ENCODE measurements at places on chromosomes 5 and 9.

GRCh38 chr5:39905356-39905755 is 480.6 kb upstream of the DAB2 start:
- no peak for DNase-seq

DNA sequence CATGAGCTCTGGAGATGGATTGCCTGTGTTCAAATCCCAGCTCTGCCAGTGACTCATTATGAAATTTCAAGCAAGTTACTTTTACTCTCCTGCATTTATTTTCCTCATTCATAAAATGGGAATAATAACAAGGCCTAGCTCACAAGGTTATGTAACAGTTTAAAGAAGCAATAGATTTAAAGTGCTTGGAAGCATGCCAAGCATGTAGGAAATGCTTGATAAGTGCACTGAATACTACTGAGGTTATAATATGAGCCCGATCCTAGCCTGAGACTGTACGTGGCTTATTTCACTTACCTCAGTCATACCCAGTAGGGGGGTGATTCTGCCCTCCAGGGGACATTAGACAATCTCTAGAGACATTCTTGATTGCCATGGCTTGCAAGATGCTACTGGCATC is 734.1 kb upstream of the WWC1 start:
- DNase-seq: no peak

DNA sequence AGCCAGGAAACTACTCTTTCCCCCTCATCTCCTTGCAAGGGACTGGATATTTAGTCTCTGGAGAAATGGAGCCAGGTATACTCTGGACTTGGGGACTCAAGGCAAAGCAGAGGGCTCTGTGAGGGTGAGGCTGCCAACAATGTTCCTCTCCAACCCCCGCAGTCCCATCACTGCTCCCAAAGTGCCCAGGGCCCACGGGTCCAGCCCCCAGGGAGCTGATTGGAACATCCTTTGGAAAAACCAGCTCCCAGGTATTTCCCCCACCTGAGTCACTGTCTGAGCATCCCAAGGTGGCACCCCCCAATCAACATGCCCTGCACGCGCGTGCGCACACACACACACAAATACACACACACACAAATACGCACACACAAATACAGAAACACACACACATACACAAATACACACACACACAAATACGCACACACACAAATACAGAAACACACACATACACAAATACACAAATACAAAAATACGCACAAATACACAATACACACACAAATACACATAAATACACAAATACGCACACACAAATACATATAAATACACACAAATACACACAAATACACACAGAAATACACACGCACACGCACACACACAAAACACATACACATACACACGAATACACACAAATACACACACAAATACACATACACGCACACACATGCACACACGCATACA is 137.4 kb downstream of the DAB2IP start:
- no peak for DNase-seq

DNA sequence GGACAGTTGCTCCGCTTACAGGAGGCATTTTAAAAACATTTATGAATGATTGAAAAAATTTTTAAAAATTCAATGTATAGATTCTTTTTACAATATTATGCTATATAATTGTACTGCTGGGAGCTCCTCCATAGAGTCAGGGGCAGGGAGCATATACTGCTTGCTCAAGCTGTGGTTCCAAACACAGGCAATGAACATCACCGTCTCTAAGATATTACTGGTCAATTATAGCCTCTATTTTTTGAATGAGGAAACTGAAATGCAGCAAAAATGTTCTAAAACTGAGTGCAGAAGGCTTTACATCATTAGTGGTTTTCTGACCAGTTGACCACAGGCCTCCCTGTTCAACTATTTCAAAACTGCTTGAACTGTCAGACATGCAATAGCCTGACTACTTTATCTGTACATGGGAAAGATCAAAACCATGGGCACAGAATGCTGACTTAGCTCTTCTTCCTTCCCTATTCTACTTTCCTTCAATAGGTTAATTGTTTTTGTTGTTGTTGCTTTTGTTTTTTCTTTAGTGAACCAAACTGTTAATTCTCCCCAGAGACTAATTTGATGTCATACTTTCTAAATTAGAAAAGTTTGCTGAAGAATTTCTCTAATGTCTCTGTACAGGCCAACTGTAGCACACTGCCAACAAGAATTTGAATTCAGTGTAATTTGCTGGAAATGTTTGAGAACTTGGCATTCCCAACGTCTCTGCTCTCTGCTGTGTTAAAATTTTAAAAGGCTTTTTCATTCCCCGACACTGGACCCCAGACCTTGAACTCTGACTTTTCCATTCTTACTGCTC is 107.6 kb upstream of the MPDZ start:
- DNase-seq: no peak

- DNase-seq: no peak
Measured at GRCh38 chr9:88936668-88937067, 54.6 kb upstream of the S1PR3 start.

DNA sequence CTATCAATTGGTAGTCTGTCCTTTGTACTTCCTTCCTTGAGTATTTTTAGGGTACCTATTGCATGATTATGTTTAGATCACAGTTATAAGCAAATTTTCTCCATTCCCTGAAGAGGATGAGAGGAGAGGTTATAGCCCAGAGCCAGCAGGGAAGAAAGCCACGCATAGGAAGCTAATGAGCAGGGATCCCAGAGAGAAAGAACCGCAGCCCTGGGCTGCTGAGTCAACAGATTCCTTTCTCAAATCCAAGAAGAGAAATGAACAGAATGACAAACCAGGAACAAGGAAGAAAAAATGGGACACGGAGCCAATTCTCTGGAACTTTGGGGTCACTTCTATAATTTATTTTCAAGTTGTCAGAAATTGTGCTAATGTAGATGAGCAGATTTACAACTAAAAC is 284.5 kb downstream of the RFX3 start:
- no peak for DNase-seq

- DNase-seq: no peak
Measured at GRCh38 chr9:85960688-85961093, 19.7 kb downstream of the NAA35 start.

DNA sequence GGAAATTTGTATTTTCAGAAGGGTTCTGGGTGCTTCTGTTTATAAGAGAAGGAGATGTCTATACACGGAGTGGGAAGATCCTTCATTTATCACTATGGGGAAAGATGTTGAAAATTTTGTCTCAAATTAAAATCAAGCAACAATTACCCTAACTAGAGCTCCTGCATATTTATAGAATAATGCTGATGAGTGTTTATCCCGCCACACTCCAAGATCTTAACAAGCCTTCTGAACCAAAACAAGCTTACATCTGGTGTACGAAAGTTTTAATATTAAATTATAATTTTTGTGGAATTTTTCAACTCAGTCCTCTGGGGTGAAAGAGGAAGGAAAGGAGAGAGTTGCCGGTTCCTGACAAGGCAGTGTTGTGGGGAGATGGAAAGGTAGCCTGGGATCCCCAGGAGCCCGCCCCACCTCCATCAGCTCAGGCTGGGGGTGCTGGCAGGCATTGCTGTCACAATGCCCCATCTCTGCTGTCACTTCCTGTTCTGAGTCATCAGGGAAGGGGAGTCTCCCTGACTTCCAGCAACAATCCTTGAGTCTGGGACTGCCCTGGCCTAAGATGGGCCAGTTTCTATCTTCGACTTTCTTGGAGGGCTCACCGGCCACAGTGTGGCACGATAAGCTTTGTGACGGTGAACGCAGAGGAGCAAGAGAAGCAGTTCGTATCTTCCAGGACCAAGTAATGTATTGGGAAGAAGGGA is 64.5 kb downstream of the ERAP1 start:
- no peak for DNase-seq

- no peak for DNase-seq
Measured at GRCh38 chr9:92510747-92511146, 25.0 kb downstream of the ECM2 start.

- no peak for DNase-seq
Measured at GRCh38 chr5:107915176-107915812, 244.6 kb upstream of the EFNA5 start.

DNA sequence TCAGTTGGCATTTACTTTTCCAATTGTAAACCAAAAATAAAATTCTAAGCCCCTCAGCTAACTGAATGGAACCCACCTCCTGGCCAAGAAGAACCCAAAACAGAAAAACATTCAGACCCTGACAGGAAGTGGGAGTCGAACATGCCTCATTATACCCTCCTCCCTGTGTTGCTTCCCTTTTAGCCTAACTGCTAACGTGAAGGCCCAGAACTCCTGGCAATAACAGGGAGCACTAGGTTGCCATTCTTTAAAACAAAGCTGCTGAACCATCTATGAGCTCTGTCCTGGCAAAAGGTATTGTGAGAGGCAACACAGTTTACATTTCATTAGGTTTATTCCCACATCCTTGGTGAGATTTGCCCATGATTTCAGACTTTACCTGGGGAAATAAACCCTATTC is 481.4 kb downstream of the CHSY3 start:
- DNase-seq: no peak

- DNase-seq: no peak
Measured at GRCh38 chr5:37660319-37660718, 179.5 kb downstream of the GDNF start.

DNA sequence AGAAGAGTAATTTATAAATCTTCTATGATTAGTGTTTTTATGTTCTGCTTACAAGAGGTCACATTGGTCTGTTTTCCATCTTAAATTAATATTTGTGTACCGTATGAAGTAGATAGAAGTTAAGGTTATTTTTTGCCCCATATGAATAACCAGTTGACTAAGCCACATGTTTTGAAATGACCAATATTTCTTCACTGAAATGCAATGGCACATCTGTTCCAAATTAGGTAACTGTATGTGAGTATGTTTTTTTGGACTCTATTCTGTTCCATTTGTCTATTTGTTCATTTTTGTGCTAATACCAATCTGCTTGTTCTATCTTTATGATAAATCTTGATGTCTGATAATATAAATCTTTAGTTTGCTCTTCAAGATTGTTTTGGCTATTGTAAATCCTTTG is 17.7 kb downstream of the JAK2 start:
- no peak for DNase-seq

- DNase-seq: peak; percentile 54
Measured at GRCh38 chr5:151115272-151115905, 34.6 kb upstream of the TNIP1 start.

DNA sequence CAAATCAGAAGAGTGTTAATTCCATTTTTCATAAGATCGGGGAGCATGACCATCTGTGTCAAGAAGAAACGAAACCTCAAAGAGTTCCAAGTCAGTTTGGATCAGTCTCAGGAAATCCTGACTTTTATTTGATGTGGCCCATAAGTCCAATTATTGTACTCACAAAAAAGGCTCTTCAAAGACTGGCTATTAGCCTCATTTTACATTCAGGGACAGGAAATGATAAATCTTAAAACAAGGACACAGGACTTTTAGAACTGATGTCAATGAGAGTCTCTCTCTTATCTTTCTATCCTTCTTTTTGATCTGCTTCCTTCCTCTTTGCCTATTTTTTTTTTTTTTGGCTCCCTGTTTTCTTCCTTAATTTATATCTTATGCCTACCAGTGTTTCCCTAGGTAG is 43.7 kb upstream of the SHOC1 start:
- no peak for DNase-seq

- no peak for DNase-seq
Measured at GRCh38 chr9:11269036-11269435, 656.2 kb upstream of the PTPRD start.

DNA sequence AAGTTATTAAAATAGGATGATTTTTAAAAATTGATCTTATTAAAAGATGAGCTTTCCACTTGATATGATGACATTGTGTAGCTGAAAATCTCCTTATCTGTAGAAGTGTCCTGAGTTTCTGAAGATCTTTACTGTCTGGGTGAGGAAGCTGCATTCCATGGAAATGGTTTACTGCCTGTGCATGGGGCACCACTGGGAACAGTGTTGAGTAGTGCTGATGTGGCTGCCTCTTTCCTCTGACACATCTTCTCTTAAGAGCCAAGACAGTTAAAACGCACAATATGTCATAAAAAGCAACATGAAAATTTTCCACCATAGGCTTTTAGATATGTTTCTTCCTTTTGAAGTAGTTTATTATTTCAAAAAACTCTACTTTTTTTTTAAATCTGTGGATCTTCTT is 24.6 kb downstream of the SECISBP2 start:
- DNase-seq: no peak
